ENCODE measurements at places on chromosomes 6 and 20.

DNA sequence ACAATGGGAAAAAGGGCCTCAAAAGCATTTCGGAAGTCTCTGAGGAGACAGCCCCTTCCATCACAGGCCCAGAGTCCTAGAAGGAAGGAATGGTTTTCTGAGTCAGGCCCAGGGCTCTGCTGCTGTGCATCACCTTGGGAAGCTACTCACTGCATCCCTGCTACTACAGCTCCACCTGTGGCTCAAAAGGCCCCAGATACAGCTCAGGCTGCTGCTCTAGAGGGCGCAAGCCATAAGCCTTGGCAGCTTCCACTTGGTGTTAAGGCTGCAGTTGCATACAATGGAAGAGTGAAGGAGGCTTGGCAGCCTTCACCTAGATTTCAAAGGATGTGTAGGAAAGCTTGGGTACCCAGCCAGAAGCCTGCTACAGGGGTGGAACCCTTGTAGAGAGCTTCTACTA lies 54.8 kb downstream of the MEI4 start:
- no peak for DNase-seq

- DNase-seq, result no peak
These were observed 37.6 kb downstream of the RRBP1 start for GRCh38 chr20:17644451-17644850.

GRCh38 chr20:60170116-60170515 lies 211.9 kb downstream of the CDH26 start:
- no peak for DNase-seq

- DNase-seq, result peak; percentile 66
These were observed 18.5 kb upstream of the FAM184A start for GRCh38 chr6:119096721-119097565.

GRCh38 chr6:66965227-66965626 lies 1258.2 kb upstream of the EYS start:
- DNase-seq, result peak; percentile 9

- no peak for DNase-seq
These were observed 71.5 kb downstream of the FILIP1 start for GRCh38 chr6:75422024-75422639.

DNA sequence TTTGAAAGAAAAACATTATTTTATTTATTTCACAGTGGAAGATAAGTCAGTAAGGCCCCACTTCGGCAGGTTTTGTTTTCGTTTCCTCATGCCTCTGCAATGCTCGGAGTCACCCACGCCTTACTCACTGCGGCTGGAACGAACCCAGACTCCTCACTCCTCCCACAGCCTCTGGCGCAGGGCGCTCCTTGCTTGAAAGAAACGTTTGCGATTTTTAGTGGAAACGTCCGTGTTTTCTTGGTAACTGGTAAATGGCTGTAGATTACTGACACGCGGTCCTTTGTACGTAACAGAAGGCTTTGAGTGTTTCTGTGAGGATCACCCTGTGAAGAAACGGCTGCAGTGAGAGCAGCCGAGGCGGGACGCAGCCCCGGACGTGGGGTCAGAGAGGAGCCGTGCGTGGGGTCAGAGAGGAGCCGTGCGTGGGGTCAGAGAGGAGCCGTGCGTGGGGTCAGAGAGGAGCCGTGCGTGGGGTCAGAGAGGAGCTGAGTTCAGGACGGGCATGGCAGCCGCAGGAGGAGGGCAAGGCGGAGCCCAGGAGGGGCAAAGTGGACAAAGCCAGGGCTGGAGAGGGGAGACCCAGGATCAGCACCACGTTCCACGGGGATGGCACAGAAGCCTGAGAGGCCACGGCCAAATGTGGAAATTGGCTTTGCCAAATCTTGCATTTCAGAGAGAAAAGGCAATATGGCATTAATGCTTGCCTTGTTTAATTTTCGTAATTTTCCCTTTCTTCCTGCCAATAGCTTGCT lies 198.6 kb upstream of the THBS2 start:
- DNase-seq, result peak; percentile 83

DNA sequence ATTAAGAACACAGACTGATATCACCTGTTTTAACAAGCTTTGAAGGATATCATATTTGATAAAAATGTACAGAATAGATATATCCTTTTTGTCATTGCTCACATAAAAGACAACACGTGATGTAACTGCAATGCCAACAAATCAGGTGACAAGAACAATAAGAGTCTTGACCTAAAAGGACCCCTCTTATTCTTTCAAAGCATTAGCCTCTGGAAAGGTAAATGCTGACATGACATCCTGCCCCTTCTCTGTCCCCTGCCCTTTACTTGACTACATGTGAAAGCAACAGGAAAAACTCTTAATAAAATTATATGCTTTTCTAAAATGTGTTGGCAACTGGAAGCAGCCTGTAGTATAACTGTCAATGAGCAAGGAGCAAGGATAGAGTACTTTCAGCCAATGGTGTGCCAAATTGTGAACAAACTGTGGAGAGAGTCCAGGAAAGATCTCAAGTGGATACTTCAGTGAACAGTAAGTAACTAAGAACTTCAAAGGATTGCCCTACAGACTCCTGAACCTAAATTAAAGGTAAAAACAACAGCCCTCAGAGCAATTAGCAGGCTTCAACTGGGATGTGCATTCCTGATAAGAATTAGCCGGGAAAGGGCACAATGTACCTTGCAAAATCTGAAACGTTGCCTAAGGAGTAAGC lies 16.3 kb downstream of the PTPRK start:
- no peak for DNase-seq

DNA sequence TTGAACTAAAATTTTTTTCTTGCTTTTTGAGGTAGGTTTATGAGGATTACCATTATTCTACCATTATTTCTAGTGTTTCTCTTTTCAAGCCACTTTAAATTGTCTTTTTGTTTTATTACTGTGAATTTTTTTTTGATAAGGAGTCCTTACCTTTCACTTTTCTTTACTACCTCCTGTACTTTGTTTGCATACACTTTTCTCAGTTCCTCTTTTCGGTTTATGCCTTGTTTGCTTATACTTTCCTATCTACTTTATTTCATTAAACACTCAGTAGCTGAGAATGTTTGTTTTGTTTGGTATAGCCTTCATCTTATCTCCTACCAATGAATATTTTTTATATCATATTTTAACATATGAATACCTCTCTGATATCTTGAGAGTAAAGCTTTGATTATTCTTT lies 147.9 kb downstream of the TFAP2B start:
- no peak for DNase-seq

DNA sequence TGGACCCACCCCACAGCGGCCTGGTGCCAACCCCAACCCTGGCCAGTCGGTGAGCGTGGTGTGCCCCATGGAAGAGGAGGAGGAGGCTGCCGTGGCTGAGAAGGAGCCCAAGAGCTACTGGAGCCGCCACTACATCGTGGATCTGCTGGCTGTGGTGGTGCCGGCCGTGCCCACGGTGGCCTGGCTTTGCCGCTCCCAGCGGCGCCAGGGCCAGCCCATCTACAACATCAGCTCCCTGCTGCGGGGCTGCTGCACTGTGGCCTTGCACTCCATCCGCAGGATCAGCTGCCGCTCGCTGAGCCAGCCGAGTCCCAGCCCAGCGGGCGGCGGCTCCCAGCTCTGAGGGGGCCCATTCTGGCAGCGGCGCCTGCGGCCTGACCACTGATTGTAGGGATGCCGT lies 23.2 kb downstream of the SDCBP2 start:
- DNase-seq, result no peak

DNA sequence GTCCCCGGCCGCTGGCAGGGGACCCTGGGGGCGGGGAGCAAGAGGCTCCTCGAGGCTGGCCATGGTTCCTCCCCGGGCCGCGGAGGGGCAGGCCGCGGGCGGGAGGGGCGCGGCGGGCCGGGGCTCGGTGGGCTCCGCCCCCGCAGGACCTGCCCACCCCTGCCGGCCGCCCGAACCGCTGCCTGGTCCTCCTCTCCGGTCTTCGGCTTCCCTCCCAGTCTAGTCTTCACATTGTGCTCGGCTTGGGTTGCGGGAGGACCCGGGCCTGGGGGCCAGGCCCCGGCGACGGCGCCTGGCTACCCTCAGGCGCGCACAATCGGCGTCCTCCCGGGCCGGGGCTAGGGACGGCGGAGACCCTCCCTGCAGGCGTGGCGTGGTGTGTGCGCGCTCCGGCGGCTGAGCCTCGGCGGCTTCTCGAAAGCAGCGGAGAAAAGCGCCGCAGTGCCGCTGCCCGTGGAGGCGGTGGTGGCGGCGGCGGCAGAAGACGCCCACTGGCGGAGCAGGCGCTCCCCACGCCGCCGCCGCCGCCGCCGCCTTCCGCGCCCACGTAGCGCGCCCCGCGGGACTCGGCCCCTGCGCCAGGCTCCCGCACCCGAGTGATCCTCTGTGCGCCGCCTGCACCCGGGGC lies at the start of gene PDE10A:
Gene PDE10A, minus strand, starts transcription at position 493 of the 628 bp plus-strand sequence. Its CDS starts 430 bp downstream, at position 63.
- DNase-seq, result peak; percentile 68

DNA sequence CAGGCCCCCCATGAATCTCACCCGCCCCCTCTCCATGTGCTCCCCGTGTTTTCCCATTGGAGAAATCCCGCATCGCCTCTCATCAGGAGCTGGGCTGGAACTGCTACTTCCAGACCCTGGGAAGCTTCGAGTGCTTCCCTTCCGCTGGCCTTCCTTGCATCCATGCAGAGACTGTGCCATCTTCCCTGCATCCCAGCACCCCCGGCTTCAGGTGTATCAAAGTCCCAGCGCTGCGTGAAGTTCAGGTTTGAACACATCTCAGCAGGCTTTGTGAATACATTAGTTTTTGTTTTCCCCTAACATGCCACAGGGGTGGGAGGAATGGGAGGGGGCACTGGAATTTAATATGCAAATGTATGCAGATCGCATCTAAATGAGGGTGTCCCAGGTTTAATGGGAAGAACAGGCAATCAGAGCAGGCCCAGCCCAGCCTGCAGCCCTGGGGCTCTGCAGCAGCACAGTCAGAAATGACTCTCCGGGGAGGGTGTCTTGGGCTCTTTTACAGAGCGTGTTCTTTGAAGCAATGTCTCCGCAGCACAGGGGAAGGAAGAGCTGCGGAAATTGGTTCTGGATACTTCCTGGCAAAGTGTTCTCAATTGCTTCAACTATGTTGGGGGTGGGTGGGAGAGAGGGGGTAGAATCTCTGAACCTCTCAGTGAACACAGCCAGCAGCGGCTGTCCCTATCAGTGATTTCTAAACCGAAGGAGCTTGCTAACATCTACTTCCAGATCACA lies 8.3 kb upstream of the MMP9 start:
- DNase-seq, result no peak

DNA sequence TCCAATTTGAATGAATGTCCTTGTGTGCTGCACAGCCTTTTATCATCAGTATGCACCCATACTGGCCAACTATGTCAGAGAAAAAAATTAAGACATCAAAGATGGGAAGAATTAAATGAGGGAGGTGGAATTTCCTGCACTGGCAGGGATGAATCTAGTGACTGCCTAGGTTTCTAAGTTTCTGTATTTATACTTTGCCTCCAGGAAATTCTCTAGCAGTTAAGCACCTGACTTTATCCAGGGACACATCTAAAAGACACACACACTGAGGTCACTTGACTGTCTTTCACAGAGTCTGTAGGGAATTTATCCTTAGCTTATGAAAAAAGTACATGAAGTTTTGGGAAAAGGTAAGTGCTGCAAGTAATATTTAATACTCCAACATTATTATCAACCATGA lies 636.5 kb upstream of the PTCHD4 start:
- no peak for DNase-seq

GRCh38 chr6:147903321-147903720 lies 394.8 kb downstream of the SAMD5 start:
- no peak for DNase-seq

DNA sequence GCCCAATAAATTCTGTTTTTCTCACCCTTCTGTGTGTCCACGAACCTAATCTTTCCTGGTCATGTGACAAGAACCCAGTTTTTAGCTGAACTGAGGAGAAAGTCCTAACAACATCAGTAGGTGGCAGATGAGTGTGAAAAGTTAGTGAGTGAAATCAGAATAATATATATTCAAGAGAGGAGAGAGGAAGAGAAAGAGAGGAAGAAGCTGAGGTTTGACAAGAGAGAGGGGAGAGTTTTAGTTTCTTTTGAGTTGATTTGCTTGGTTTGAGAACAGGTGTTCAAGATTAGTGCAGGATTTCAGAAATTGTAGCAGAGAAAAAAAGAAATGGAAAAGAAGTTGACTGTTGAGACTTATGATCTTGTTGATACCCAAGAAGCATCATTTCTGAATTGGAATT lies 930.5 kb upstream of the FLRT3 start:
- no peak for DNase-seq

- DNase-seq, result no peak
These were observed 93.0 kb upstream of the KCNK16 start for GRCh38 chr6:39415482-39415881.

DNA sequence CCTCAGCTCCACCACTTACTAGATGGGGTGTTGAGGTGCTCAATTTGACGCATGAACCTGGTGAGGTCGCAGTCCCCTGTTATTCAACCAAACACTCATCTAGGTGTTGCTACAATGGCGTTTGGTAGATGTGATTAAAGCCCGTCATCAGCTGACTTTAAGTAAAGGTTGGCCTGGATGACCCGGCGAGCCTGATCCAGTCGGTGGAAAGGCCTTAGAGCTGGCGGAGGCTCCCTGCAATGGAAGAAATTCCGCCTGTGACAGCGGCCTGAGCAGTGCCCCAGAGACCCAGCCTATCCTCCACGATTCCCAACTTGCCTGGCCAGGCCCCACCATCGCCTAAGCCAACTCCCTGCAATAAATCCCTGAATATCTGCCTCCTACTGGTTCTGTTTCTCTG lies 171.4 kb downstream of the BMP7 start:
- no peak for DNase-seq

GRCh38 chr6:27889628-27890444 lies 22.4 kb downstream of the OR2B2 start:
- DNase-seq, result peak; percentile 7

GRCh38 chr20:48799328-48800105 lies 28.3 kb downstream of the PREX1 start:
- no peak for DNase-seq

GRCh38 chr20:4169360-4170190 lies 154.2 kb upstream of the RNF24 start:
- no peak for DNase-seq

DNA sequence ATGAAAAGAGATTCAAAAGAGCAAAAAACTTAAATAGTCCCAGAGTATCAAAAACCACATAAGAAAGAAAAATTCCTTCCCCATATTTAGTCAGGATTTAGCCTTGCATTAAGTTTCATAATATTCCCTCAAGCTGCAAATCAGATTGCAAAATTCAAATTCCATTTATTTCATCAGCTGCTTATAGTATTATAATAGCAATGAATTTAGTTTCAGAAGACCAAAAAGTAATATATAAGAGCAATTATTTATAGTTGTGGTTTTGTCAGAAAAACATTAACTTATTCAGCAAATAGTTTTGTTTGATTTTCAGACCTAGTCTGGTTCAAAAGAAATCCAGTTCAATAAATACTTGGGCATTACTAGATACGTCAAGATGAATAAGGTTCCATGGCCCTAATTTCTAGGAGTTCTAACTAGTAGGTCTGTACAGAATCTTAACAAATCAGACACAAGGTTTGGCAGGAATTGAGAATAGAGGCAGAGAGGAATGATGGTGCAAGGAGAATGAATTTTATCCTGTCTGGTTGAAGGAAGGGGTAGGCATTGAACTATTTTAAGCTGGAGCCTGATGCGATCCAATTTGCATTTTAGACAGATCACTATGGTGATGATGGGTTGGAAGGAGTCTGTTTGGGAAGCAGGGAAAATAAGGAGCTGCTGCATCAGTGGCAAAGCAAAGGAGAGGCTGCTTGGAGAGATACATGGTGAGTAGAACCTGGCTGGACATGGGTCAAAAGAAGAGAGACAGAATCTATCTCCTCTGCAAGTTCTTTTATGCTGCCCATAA lies 163.9 kb upstream of the STXBP5 start:
- no peak for DNase-seq
